ENCODE measurements at places on chromosomes 7 and 10.

- no peak for DNase-seq
Measured at GRCh38 chr10:29730458-29730857, 95.7 kb upstream of the SVIL start.

DNA sequence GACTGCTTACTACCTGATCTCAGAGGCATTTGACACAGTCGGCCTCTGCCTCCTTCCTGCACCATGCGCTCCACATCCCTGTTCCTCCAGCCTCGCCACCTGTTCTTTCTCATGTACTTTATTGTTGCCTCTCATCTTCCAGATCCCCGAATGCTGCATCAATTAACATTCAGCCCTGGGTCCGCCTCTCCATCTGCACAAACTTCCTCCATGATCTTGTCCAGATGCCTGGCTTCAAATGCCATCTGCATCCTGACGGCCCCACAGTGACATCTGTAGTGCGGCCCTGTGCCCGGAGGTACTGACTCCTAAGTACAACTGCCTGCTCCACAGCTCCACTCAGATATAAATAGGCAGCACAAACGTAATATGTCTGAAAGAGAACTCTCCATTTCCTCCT lies 51.2 kb upstream of the STK17A start:
- no peak for DNase-seq

DNA sequence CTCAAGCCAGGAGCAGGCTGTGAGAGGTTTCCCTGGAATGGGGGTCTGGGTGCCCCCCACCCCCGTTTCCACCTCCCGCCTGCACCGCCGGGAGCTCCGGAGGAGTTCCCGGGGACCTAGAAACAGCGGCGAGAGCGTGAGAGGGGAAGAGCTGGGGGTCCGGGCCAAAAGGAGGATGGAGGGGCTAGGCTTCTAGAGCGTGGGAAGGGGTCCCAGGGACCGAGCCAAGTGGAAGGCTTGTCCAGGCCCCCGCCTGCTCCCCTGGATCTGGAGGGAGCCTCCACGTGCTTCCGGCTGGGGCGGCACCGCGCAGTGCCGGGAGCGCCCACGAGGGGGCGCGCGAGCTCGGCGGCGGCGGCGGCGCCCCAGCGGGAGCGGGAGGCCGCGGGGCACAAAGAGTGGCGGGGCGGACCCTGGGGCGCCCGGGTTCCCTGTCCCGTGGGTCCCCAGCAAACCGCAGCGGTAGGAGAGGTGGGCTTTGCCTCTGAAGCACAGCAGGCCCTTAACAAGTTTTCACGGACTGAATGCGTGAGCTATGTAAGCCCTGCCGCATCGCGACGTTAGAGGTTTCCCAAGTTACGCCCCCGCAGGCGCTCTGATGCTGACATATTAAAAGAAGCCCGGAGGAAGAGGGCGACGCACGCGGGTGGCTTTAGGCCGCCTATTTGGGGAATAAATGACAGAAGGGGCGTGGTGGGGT lies 104.4 kb upstream of the LRRC4 start:
- no peak for DNase-seq

DNA sequence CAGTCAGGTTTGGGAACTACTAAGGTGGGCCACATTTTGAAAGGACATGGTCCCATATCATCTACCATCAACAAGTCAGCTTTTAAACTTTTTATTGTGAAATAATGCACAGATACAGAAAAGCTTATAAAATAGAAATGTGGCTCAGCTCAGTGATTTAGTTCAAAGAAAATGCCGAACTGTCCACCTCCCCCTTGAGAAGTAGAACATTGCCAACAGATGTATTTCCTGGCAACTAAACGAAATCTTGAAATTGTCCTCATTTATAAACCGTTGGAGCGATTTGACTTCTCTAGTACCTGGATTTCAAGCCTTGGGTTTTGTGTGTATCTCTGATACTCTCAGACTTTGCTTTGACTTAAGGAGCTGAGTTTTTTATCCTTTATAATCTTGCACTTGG lies 32.7 kb upstream of the SMNDC1 start:
- no peak for DNase-seq

DNA sequence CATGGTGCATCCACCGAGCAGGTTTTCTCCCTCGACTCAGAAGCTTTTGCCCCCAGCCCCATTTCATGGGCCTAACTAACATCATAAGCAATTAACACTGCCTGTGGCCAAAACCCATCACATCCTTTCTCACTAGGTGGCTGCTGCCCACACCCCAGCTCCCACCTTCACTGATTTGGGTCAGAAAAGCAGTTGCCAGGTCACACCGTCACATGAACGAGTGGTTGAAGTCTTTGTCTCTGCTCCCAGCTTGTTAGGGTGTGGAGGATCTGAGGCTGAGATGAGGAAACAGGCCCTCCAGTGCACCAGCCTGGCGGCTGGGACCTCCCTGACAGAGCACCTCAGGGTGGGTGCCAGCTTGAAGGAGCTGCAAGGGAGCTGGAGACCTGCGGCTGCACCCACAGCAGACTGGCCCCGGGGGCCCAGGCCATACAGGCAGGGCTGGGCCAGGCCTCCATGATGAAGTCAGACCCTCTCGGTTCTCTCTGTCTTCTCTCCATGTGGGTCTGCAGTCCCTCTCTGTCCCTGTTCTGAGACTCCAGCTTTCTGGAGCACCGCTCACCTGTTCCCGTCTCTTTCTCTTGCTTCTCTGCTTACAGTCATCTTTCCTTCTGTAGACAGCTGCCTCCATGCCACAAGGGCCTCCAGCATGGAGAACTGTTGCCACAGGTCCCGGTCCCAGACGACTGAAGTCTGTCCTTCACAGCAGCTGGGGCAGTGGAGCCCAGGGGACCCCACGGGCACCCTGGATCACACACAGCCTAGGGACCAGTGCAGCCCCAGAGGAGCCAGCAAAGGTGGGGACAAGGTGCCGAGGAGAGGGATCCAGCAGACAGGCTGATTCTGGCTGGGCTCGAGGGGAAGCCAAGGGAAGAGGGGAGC lies 13.8 kb upstream of the INPP5A start:
- DNase-seq, result no peak

DNA sequence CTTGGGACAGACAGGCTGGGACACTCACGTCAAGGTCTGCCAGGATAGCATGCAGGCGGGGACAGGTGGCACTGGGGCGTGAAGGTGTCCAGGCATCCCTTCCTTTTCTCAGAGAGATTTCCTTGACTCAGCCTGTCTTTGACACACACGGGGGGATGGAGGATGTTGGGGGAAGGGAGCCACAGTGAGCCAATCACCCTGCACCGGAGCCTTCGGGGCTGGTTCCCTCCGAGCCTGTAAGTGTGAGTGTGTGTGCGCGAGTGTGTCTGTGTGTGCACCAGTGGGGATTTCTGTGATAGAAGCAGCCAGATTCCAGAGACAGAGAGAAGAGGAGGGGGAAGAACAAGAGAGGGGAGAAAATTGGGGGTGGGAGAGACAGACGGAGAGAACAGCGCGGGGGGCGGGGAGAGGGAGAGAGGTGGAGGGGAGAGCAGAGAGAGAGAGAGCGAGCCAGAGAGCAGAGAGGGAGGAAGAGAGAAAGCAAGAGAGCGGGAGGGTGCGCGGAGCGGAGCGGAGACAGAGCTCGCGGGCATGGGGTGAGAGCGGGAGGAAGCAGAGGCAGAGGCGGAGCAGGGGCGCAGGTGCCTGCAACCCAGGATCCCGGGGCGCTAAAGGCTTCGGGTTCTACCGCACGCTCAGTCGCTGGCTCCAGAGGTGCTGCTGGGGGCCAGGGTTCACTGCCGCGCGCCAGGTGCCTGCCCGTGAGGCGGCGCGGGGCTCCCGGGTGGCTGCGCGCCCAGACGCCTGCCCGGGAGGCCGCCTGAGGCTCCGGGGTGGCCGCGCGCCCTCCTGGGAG lies 466 bp upstream of the GPR26 start:
- DNase-seq, result no peak

GRCh38 chr10:114347791-114348190 lies 56.5 kb downstream of the AFAP1L2 start:
- no peak for DNase-seq

Measured in mesenteric fat pad (tissue), 1 donor.